ENCODE measurements at places on chromosomes 11 and 22. TPM values are rescaled to one million over a fixed set of nuclear protein-coding genes. Genes with fewer than 3 reads are reported as not detected.

The SMDT1 gene
- 16.7 TPM for total RNA-seq

The TREH gene
- total RNA-seq: not detected

The DLG2 gene
- 0.21 TPM for total RNA-seq

The CNIH2 gene
- 0.34 TPM for total RNA-seq

The GNG3 gene
- total RNA-seq: not detected

The ATG2A gene
- 13.6 TPM for total RNA-seq

The CRYBA4 gene
- not detected for total RNA-seq

The CTR9 gene
- 29.7 TPM for total RNA-seq

The OR8U1 gene
- total RNA-seq: not detected

The SLC22A9 gene
- total RNA-seq: not detected

The SLC6A5 gene
- total RNA-seq: not detected

The WNT7B gene
- total RNA-seq: 41.8 TPM

The HBG1 gene
- not detected for total RNA-seq

The TSSK2 gene
- total RNA-seq: not detected

The DDI1 gene
- total RNA-seq: not detected

The MOGAT2 gene
- total RNA-seq: not detected

The SMIM35 gene
- total RNA-seq: not detected

The OR52W1 gene
- total RNA-seq: not detected

The SYCE3 gene
- total RNA-seq: not detected

The GLB1L2 gene
- total RNA-seq: 1.4 TPM

The HTR3A gene
- not detected for total RNA-seq

Data from foreskin keratinocyte (primary cell).